ENCODE measurements at places on chromosomes 2 and 18.

DNA sequence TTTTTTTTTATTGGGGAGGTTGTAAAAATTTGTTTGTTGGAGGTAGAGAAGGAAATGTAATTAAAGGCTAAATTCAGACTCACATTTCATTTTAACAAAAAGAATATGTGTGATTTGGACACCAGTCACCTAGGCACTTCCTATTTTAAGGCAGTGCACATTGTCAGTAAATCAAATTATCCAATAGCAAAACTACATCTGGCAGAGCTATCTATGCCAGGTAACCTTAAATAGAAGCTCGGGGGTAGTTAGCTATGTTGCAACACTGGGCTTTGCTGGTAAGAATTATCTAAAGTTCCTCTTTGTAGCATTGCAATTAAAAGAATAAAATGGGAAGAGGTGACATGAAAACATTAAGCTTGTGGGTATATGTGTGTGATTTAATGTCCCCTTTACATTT lies 1064.4 kb upstream of the ZEB2 start:
- no peak for DNase-seq

GRCh38 chr2:134027980-134028379 lies 225.9 kb upstream of the MGAT5 start:
- DNase-seq = no peak

DNA sequence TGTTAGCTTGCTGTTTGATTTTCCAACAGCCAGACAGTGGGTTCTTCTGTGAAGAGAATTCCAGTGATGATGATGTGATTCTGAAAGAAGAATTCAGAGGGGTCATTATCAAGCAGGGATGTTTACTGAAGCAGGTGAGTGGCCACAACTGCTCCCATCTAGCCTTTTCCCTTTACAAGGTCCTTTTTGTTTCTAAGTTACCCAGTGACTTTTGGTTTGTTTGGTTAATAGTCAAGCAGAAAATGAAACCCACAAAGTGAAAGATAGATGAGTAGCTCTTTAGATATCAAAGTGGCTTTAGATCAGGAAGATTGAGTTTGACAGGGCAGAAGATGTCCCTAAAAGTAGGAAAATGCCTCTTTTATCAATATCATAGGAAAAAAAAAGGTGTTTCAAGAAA lies 23.3 kb downstream of the PLEK start:
- DNase-seq = no peak

DNA sequence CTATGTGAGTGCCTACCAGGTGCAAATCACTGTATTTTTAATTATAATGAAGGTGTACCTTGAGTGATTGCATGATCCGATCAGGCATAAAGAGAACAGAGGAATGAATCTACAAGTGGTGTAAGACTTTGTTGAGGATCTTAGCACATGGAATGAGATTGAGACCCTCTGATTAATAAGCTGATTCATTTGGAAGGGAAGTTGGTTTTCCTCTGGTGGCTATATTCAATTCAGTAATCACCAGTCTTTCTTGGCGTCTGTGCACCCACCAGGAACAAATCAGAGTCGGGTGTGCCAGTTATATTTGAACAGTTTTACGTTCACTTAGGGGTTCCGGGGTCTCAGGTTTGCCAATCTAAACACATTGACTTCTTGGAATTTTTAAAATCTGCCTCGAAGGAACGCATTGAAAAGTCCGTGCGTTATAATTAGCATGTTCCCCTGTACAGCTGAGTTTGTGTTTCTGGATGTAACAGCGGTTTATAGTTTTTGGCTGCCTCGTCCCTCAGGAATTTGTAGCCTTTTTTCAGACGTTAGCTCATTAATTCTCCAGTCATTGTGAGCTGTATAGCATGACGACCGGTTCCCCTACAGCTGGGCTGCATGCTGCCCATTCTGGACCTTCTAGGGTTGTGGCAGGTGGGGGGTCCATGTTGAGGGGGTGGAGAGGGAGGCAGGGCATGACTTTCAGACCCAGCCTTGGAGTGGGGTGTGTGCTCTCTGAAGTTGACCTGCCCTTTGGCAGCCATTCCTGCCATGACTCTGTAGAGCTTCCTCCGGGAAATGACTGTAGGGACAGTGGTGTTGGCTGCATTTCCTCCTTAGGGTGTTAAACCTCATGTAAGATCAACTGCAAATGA lies 20.3 kb downstream of the MYO1B start:
- DNase-seq = peak; percentile 9

DNA sequence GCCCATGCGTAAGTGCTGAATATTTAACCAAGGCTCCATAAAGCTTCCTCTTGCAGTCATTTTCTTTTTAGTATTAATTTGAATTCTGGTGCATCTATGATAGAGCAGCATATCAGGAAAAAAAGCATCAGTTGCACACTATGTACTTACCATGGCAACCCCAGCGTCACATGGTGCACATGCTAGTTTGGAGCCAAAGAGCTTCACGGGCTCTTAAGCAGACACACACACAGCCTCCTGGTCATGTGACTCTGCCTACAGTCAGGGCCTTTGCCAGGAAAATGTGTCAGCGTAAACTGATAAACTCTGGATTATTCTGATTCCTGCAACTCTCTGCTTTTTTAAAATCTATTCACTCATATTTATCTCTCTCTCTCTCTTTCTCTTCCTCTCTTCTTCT lies 30.2 kb downstream of the NYAP2 start:
- DNase-seq = peak; percentile 17

DNA sequence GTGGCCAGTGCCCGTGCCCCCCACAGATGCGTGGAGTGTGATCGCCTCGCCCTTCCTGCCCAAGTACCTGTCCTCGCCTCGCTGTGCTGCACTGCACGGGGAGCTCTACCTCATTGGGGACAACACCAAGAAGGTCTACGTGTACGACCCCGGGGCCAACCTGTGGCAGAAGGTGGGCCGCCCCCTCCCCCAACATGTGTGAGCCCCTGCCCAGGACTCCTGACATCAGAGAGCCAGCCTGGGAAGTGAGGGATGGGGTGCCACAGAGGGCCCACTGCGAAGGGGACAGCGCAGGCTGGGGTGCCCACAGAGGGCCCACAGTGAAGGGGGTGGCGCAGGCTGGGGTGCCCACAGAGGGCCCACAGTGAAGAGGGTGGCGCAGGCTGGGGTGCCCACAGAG lies 9.8 kb upstream of the ERFE start:
- no peak for DNase-seq
